NCI-H1417 (cell line): ENCODE measurements at places on chromosomes 6 and 20.
A peak's percentile ranks its signal among the peaks of the same experiment; 100 is the strongest.

GRCh38 chr6:26088344-26088743 lies 1.1 kb downstream of the HFE start:
- no peak for DNase-seq

- DNase-seq, result no peak
Measured at GRCh38 chr20:50152394-50153152, 950 bp downstream of the PEDS1 start.

- no peak for DNase-seq
Measured at GRCh38 chr6:110484321-110484720, 7.9 kb upstream of the SLC22A16 start.

GRCh38 chr20:44041001-44041400 lies 126.3 kb downstream of the TOX2 start:
- DNase-seq, result no peak

DNA sequence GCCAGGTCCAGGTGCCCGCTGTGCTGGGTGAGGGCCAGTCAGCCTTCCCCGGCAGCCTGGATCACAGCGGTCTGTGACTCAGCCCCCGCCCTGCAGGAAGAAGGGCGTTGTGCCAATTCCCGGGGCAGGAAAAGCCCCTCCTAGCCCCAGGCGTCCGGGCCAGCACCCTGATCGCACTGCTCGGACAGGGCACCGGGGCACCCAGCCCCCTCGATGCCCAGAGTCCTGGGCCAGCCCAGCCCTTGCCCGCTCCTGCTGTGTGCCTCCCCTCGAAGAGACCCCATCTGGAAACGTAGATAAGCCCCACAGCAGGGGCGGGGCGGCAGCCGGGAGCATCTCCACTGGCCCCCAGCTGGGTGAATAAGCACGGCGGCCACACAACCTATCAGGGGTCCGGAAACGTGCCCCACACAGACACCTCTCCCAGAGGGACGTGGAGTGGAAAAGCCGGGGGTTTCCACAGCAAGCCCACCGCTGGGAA lies 9.9 kb downstream of the LAMA5 start:
- no peak for DNase-seq

DNA sequence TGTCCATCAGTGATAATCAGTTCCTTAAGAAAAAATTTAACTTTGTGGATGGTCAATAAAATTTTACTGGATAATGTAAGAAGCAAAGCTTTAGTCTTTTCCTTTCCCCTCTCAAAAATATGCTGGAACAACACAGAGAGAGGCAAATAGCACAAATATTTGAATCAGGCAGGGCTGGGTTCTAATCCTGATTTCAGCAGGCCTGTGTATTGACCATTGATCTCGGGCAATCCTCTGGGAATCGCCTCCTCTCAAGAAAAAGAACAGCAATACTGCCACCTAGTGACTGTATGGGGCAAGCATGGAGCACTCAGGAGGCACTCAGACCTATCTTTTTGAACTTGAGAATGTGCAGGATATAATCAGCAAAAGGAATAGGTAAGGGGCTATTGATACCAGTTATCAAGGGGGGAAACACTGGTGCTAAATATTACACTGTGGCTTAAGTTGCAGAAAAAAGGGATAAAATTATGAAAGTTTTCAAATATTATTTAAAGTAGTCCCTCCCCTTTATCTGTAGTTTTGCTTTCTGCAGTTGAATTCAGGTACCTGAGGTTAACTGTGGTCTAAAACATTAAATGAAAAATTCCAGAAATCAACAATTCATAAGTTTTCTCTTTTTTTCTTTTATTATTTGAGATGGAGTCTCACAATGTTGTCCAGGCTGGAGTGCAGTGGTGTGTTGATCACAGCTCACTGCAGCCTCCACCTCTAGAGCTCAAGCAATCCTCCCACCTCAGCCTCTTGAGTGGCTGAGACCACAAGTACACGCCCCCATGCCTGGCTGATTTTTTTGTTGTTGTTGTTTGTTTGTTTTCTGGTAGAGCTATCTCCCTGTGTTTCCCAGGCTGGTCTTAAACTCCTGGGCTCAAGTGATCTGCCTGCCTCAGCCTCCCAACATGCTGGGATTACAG lies 91.8 kb upstream of the NHSL1 start:
- peak; percentile 71 for DNase-seq

DNA sequence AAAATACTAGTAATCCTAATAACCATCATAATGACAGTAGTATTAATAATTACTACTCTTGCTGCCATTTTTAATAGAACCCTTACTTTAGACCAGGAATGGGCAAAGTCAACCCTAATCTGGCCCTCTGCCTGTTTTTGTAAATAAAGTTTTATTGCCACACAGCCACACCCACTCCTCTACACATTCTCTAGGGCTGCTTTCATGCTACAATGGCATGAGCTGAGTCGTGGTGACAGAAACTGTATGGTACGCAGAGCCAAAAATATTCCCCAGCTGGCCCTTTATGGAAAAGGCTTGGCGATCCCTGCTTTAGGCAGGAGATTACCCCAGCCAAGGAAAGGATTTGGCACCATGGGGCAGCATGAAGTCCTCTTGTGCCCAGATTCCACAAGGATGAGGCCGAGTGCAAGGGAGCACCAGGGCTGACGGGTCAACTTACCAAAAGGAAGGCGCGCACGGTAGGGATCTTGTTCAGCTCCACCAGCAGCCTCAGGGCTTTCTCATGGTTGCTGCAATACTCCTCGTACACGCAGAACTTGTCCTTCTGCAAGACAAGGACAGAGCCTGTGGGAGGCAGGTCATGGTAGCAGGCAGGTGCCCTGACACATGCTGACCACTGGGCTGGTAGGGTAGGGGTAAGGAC lies 93.6 kb downstream of the PREX1 start:
- DNase-seq, result no peak

GRCh38 chr6:144295211-144295610 lies 10.1 kb downstream of the UTRN start:
- no peak for DNase-seq

GRCh38 chr6:33212857-33213165 lies 4.5 kb downstream of the RING1 start:
- no peak for DNase-seq

- no peak for DNase-seq
Measured at GRCh38 chr6:77774457-77774856, 121.6 kb downstream of the MEI4 start.

DNA sequence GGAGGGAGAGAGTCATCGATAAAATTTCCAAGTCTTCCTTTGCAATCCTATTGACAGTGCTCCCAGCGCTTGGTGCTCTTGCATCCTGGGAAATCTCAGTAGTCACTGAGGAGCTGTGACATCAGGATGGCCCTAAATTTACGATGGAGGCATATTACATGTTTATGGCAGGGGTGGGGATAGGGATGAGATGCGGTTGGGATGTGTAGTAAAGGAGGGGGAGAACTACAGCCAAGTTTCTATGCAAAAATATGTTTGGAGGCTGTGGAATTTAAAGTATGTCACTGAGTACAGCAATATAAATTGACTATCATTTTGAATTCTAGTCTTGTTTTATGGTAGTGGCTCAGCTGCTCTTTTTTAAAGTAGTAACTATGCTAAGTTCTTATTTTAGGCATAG lies 544.9 kb downstream of the PKHD1 start:
- DNase-seq, result no peak

DNA sequence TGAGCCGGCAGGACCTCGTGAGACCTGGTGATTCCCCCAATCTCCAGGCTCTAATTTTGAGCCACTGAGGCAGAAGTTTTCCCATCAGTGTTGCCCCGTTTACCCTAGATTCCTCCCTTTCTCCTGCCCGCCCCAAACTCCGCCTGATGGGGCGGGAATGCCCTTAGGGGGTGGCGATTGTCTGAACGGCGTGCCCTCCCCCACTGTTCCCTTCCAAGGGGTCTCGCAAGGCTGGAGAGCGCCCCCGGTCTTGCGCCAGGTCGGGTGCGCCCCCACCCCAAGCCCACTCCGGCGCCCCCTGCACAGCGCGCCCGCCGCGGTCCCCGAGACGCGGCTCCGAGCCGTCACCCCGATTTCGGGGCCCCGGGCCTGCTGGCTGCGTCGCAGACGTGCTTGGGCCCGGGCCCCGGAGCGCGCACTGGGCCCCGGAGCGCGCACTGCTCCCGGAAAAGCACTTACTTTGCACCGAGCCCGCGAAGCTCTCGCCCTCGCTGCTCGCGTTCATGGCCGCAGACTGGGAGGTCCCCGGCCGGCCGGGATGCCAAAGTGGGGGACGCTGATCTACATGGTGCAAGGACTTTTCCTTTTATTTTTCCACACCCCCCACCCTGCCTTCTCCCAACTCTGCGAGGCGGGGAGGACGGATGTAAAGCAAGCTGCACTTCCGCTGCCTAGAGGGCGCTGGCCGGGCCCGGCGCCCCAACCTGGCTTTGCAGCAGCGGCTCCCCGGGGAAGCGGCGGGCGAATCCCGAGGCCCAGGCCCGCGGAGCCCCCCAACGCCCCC lies at the start of gene ZFP64:
Gene ZFP64, minus strand, starts transcription at position 648 of the 784 bp plus-strand sequence. Its CDS starts 143 bp downstream, at position 505.
- peak; percentile 95 for DNase-seq

DNA sequence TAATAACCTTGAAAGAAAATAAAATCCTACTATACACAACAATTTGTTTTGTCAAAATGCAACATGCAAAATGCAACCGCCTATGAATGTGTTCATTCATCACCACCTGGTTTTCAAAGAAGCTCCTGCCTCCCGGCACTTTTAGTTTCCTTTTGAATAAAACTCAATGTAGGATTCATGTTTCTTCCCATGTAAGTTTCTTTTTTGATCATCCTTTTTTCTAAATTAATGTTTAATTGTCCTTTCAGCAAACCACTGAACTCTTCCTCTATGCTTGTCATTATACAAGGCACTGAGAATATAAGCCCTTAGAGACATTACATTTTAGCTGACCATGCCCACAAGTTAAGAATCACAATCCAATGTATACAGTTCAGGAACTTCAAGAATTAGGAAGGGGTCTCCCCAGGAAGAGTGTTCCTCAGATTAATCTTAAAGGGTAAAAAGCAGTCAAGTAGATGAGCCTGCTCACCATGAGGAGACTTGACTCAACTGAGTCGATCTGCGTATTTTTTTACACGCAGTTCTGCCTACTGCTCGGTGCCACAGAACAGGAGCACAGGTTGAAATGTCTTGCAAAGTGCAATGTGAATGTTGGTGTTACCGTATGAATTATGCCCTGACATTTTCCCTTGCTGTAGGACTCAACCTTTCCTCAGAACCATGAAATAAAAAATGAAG lies 7.2 kb upstream of the THEMIS start:
- DNase-seq, result no peak

DNA sequence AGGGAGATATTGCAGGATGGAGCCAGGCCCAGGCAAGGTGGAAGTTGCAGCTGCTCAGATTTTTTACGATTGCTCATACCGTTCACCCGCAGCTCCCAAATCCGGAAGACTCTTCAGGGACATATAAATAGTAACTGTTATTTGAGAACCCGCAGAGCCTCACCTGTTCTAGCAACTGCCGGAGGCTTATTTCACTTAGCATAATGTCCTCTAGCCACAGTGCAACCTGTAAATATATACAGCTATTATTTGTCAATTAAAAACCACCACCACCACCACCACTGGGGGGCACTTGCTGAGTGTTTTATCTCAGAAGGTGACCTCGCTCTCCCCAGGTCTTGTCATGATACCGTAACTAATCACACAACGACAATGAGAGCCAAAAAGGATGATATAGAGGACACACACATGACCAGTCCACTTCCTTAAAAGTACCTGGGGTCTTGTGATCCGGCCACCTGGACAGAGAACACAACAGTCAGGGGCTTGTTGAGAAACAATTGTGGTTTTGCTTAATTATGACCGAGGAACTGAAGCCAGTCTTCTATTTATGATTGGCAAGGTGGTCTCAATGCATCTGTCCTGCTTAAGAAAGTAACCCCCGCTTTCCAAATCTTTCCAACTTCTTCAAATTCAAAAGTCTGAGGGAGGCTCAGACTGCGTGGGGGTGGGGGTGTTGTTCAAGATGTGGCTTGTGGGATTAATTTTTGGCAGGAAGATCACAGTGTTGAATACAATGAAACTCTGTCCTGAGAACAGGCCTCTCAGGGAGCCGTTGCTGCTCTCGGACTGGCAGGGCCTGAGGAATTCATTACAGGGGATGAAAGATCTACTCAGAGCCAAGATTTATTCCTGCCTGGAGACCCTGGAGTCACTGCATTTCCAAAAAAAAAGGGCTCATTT lies 107.7 kb upstream of the PRND start:
- DNase-seq, result peak; percentile 80

- peak; percentile 63 for DNase-seq
Measured at GRCh38 chr6:41488433-41489119, 57.6 kb upstream of the FOXP4 start.

- DNase-seq, result no peak
Measured at GRCh38 chr6:20819774-20820400, 285.6 kb downstream of the CDKAL1 start.

DNA sequence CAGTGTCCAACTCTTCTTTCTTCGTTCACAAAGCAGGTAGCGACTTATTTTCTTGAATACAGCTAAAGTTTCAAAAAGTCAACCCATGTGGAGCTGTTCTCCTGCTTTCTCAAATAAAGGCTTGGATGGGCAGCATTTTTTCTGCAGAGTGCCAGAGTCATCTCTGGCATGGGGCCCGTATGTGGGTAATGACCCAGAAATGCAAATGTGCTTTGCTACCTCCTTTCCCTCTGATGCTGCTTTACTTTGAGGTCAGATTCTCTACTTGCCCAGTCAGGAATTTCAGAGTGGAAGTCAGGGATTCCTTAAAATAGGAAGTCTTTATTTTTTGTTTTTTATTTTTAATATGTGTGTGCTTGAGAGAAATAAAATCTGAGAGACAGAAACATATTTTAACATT lies 4.9 kb downstream of the NKAIN2 start:
- DNase-seq, result peak; percentile 76

- no peak for DNase-seq
Measured at GRCh38 chr6:111423960-111424846, 58.8 kb downstream of the REV3L start.

- DNase-seq, result no peak
Measured at GRCh38 chr20:51024761-51025160, 1.9 kb upstream of the KCNG1 start.

DNA sequence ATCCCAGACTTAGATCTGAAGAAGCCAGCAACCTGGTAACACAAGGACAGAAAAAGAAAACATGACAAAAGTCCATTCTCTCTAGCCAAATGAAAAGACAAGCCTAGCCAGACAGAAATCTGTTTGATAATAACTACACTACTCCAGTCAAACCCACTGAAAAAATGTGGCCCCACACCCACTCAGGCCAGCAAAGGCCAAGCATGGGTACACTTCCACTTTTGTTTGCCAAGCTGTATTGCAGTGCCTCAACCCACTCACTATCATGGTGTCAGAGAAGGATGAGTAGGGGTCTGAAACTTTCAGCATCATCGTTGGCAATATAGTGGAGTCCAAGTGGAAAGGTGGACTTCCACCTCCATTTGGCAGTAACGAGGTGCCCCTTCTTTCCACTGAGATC lies 45.8 kb downstream of the EPM2A start:
- no peak for DNase-seq
